Activated T-helper 1 cell treated with anti-CD3 and anti-CD28 coated beads, Interleukin-2, amount 50 U/mL, for 16 hours (primary cell): ENCODE measurements at places on chromosomes 1 and 21.
A peak's percentile ranks its signal among the peaks of the same experiment; 100 is the strongest.

DNA sequence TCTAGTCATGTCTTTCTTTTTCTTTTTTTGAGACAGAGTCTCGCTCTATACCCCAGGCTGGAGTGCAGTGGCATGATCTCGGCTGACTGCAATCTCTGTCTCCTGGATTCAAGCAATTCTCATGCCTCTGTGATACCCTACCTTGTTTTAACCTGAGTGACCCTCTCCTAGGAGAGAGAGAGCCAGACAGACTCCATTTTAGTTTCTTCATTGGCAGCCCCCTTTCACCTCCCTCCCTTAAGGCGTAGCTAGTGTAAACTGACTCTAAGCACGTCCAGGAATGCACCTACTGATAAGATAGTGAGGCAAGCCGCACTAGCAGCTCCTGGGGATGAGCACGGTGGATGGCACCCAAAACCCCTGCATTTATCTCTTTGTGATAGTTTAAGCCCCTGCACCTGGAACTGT, 5.2 kb upstream of the PKNOX1 start:
- no peak for DNase-seq

DNA sequence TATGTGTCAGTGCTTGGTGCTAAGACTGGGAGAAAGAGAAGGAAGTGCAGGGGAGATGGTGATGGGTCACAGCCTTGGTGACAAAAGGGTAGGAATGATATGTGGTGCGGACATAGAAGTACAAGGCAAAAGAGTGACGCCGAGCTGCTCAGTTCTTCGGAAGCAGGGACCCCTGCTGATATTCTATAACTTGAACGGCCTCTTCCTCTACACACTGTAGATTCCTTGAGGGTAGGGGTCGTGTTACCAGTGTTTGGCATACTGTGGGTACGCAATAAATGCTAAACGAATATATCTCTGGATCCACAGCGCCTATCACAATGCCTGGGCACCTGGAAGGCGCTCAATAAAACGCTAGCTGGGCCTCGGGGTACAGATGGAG, 488 bp downstream of the DBT start:
- no peak for DNase-seq

- no peak for DNase-seq
Observed at GRCh38 chr1:49597436-49597835, 426.3 kb downstream of the AGBL4 start.

DNA sequence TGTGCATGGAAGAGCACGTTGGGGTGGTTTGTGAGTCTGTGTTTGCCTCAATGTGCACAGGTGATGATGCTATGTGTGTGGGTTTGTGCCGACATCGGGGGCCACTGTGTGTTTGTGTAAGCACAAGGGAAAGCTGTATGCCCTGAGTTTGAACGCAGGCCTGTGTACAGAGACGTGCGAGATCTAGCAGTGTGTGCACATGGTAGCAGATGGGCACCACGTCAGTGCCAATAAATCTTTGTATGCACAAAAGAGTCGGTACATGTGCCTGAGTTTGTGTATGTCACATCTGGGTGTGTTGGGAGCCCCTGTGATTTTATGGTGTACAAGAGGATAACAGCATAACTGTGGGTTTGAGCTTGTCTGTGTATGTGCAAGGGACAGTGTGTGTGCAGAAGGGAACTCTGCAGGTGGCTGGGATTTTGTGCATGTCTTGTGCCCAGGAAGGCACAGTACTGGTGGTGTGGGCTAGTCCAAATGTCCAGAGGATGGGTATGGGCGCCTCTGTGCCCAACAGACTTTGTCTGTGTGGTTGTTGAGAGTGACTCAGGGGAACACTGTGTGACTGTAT, 32.0 kb upstream of the WASF2 start:
- no peak for DNase-seq

GRCh38 chr1:222167111-222167510, 380.8 kb downstream of the HHIPL2 start:
- no peak for DNase-seq

- DNase-seq, result no peak
Observed at GRCh38 chr1:233061265-233061664, 110.9 kb downstream of the NTPCR start.

- no peak for DNase-seq
Observed at GRCh38 chr1:161905269-161905884, 118.3 kb downstream of the OLFML2B start.

DNA sequence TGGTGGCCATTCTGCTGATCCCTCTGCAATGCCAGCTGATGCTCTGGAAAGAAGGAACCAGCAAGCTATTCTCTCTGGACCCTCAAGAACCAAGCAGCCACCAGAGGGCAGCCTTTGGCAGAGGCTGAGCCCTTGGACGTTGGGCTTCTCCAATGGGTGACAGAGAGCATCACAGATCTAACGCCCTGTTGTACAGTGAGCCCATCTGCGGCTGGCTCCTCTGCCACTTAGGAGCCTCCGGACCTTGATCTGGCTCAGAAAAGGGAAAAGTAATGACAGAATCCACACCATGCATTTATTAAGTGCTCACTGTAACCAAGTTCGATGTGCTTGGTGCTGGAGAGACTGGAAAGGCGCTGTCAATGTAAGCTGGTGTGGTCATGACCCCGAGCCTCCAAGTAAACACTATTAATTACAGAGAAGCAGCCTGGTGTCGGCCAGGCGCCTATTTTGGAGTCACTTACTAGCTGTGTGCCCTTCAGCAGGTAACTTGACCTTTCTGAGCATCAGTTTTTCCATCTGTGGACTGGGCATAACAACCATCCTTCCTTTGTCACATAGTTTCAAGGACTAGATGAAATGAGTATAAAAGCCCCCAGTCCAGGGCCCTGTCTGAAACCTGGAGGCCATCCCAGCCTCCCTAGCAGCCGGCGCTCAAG, 34.9 kb downstream of the ECE1 start:
- DNase-seq, result peak; percentile 70

DNA sequence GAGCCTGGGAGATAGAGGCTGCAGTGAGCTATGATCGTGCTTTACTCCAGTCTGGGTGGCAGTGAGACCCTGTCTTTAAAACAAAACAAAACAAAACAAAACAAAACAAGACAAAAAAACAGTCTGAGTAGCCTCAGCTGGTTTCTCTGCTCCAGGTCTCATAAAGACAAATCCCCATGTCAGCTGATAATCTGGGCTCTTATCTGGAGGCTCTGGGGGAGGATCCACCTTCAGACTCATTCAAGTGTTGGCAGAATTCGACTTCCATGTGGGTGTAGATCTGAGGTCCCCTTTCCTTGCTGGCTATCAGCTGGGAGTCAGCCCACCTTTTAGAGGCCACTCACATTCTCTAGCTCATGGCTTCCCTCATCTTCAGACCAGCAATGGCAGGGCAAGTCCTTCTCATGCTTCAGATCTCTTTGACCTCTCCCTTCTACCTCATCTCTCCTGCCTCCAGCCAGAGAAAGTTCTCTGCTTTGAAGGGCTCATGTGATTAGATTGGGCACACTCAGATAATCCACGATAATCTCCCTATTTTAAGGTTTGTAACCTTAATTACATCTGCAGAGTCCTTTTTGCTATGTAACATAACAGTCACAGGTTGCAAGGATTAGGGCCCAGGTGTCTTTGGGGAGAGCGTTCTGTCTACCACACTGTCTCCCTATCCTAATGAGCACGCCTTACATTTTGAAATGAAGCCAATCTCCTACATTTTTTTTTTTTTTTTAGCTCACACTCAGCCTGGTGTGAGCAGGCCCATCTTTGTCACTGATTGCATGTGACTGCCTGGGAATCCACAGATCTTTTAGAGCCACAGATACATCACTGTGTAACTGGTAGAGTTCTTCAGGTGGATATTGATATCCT, 7.5 kb upstream of the PYCR2 start:
- no peak for DNase-seq

DNA sequence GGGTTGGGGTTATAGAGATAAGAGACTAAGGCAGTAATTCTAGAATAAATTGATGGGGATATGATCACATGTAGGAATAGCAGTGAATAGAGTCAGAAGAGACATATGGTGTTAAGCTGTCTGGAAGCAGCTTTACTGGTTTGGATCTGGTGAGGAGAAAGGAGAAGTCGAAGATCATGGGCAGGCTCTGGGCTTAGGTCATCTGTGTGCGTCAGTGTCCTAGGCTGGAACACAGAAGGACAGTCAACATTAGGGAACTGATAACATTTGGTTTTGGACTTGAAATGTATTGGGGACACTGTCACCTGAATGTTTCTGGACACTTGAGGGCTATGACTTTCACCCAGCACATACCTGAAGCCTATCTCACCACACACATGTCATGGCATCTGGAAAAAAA, 13.9 kb upstream of the GRIK1 start:
- no peak for DNase-seq

DNA sequence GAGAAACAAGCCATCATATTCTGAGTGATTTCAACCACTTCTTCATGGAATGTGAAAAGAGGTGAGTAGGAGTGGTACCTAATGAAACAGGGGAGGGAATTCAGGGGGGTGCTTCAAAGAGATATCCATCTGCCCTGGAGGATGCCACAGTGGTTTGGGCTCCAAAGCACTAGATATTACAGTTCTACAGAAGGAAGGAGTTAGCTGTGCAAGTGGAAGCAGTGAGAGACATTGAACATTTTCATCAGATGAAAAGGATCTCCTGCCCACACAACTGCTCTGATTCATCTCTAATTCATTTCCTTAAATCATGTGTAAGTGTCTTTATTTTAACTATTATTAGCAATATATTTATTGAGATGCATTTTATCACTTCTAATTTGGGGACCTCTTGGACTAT, 2.8 kb upstream of the RGS5 start:
- no peak for DNase-seq

DNA sequence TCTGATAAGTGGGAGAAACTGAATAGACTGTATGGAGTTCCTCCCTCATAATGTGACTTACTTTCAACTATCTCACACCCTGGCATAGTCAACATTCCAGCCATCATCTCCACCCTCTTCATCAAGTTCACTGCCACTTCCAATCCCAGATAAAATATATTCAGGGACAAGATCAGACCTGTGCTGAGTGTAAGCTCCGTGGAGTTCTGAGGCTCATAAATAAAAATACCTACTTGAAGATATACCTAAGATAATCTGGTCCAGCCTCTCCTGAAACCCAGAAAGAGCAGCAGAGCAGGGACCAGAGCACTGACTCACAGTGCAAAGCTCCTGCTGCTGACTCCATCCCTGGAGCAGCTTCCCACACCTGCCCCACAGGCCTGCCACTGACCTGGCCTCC, 1.7 kb upstream of the LCE7A start:
- DNase-seq, result no peak

GRCh38 chr1:245441689-245442088, 286.9 kb downstream of the KIF26B start:
- DNase-seq, result no peak

GRCh38 chr1:181448461-181448860, 34.9 kb upstream of the CACNA1E start:
- DNase-seq, result no peak

GRCh38 chr21:36859744-36860501, 106.5 kb downstream of the HLCS start:
- DNase-seq, result no peak

DNA sequence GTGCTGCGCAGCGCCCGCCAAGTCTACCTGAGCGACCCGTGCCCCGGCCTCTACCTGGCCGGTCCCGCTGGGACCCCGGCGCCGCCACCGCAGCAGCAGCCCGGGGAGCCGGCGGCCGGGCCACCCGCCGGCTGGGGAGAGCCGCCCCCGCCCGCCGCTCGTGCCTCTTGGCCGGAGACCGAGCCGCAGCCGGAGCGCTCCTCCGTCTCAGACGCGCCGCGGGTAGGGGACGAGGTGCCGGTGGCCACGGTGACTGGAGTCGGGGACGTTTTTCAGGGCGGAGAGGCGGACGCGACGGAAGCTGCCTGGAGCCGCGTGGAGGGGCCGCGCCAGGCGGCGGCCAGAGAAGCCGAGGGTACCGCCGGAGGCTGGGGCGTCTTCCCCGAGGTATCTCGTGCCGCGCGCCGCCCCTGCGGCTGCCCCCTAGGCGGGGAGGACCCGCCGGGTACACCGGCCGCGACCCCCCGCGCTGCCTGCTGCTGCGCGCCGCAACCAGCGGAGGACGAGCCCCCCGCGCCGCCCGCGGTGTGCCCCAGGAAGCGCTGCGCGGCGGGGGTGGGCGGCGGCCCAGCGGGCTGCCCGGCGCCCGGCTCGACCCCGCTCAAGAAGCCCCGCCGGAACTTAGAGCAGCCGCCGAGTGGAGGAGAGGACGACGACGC, 646 bp downstream of the IER5 start:
- peak; percentile 6 for DNase-seq

GRCh38 chr1:207004931-207005830, 27.4 kb downstream of the C1orf116 start:
- no peak for DNase-seq

GRCh38 chr1:172279939-172280636, 140.4 kb upstream of the C1orf105 start:
- no peak for DNase-seq

DNA sequence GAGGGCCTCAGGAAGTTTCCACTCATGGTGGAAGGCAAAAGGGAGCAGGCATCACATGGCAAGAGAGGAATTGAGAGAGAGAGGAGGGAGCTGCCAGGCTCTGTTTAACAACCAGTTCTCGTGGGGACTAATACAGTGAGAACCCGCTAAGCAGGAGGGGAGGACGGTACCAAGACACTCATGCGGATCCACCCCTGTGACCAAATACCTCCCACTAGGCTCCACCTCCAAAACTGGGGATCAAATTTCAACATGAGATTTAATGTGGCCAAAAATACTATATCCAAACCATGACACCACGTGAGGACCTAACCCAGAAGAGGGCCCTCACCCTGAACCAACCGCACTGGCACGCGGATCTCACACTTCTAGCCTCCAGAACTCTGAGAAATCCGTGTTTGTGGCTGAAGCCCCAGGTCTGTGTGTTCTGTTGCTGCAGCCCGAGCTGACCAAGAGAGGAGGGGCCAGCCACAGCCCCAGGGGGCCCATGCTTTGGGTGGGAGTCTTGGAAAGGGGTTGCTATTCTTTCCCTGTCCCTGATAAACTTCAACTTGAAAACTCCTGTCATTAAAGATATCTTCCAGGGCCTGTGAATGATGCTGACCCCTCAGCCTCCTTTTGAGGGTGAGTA, 32.0 kb downstream of the TRIM67 start:
- DNase-seq, result no peak

DNA sequence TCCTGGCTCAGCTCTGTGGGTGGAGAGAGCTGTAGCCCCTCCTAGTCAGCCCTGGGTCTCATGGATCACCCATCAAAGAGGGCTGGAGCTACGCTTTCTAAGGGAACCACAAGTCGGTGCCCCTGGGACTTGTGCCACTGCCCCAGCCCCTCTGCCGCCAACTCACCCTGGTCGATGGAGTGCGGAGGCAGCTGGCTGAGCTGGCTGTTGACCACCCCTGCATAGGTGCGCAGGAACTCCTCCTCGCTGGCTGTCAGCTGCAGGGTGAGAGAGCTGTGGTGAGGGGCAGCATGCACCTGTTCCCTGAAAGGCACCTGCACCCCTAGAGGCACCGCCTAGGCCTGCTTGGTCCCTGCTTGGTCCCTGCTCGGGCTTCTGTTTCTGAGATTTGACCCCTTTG, 39.0 kb downstream of the CTNNBIP1 start:
- no peak for DNase-seq
